ENCODE measurements at places on chromosomes 12 and 14.

- DNase-seq: no peak
Measured at GRCh38 chr12:21545557-21545956, 19.5 kb downstream of the SPX start.

GRCh38 chr14:47471075-47471474 is 204.3 kb downstream of the MDGA2 start:
- DNase-seq: no peak

DNA sequence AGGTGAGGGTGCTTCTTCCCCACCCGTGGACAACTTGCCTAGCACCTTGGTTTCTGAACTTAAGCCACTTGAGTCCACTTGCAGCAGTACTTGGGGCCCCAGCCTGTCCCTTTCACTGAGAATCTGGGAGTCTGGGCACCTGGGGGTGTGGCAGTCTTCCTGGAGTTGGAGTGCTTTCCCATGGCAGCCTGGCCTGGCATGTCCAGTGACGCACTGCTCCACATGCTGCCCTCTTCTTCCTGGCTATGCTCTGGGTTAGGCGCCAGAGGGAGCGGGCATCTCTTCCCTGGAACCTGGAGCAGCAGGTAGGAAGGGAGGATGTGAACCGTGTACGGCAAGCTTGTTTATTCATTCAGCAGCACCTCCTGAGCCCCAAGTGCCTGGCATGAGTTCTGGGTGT is 76.4 kb downstream of the PAPOLA start:
- DNase-seq: no peak

DNA sequence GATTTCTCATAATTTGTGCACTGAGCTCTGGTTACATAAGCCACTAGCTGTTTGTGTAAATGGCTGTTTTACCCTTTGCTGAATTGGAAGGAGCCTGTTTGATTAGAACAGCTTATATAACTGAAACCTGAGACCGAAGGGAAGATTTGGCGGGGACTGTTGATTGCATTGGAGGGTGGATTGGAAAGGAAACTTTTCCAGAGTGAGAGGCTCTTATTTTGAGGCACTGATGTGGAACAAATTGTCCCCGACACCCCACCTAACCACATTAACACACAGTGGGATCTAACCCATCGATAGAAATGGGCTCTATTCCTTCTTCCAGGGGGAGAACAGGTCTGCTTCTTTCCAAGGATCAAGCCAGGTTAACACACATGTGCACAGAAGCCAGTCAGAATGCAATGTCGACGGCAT is 51.7 kb downstream of the TMEM30B start:
- DNase-seq: no peak

DNA sequence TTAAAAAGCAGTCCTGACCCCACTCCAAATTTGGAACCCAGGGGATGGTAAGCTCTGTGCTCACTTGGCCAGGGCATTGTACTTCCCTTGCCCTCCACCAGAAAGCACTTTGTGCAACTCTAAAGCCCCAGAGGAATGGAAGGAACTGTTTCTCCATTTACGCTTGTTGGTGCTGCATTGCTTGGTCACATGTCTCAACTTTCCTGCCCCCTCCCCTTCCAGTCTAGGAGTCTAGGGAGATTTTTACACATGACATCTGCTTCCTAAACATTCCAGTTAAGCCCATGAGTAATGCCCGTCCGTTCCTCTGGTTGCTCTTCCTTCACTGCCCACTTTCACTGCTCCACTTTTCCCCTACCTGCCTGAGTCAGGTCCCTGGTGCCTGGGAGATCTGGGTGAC is 92.6 kb upstream of the MAP1LC3B2 start:
- no peak for DNase-seq

DNA sequence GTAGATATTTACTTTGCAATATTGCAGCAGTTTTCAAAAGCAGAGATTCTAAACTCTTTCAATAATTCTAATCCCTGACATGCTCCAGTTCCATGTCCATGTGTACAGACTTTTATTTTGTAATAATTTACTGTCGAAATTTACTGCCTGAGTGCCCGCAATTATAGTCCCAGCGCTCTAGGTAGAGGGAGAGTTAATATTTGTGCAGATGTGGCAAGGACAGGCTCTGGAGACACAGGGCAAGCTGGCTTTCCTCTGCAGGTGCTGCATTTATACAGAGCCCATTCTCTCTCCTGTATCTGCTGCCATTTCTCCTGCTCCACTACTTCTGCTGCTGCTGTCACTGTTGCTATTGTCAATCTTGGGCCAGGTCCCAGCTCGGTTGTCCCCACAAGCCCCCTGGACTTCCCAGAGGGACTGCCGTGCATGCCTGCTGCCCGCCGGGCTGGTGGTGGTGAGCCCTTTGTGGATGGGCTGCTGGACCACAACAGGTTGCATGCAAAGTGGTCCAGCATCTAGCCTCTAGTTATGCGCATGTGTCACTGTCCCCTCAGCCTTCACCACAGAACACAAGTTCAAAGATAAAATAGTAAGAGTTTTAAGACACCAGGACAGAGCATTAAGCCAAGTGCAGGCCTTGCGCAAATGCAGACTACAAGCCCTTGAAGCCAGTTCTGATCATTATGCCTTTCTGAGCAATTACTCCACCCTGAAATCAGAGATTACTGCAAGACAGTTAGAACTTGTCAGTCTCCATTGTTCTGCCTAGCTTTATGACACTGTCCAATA is 40.8 kb upstream of the CSRP2 start:
- no peak for DNase-seq

DNA sequence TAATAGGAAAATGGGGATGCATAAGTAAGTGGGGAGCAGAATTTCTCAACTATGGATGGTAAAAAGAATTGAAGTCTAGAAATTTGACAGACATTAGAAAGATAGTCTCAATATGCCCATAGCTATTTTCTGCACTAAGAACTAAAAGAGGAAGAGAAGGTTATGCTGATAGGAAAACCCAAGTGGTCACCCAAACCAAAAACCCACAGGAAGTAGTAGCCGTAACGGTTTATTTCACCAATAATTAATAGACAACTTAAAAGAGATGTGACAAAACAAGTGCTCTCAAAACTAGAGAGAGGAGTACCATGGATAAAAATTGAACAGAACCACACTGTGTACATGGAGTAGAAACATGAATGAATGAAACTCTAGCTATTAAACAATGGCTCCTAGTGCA is 295.4 kb downstream of the FSCB start:
- DNase-seq: no peak

DNA sequence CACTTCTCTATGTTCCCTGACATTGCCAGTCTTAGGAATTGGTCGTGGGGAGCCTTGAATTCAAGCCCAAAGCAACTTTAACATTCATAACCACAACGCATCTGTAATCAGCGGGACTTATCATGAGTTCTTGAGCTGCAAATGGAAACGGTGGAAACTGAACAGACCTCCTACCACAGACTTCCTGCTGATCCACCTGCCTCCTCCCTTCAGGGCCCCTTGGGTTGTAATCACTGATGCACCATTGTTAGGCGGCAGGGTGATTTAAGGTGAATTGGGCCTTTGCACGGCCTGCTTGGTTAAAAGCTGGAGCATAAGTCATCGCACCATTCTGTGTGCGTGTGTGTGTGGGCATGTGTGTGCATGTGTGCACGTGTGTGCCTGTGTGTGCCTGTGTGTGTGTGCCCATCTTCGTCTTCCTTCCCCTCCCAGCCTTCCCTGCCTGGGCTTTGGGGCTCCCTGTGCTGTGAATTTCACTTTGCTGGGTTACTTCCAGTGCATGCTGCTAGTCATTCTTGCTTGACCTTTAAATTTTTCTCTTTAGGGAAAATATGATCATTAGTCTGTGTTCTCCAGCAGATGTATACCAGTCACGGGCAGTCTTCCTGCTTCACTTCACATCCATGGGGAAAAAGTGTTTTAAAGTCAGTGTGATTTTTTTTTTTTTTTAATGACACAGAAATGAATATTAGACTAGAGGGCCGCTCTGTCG is 29.1 kb downstream of the CHST11 start:
- no peak for DNase-seq

- no peak for DNase-seq
Measured at GRCh38 chr12:107364875-107365518, 271.6 kb upstream of the CRY1 start.
